Hematopoietic multipotent progenitor cell (in vitro differentiated cells): ENCODE measurements at places on chromosomes 13 and 19. TPM values are rescaled to one million over a fixed set of nuclear protein-coding genes. Genes with fewer than 3 reads are reported as not detected.

The CRLF1 gene
- not detected for total RNA-seq

- no peak for DNase-seq
Measured at GRCh38 chr13:45849408-45849807, 2.1 kb downstream of the SIAH3 start.

The GRIK5 gene
- 22.1 TPM for total RNA-seq

DNA sequence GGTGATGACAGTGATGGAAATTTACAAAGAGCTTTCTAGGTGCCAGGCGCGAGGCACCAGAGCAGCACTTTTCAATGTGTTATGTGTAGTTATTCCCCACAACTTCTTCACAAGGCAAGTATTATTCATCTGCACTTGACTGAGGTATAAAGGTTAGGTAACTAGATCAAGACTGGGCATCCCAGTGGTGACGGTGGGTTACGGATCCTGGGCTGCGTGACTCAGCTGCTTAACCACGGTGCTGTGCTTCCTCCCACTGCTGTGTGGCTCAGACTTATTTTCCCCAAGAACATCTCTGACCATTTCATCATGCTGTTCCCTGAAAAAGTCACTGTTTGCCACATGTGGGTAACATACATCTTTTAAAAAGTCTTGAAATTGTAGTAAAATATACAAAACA, 19.3 kb downstream of the EDDM13 start:
- DNase-seq = no peak

DNA sequence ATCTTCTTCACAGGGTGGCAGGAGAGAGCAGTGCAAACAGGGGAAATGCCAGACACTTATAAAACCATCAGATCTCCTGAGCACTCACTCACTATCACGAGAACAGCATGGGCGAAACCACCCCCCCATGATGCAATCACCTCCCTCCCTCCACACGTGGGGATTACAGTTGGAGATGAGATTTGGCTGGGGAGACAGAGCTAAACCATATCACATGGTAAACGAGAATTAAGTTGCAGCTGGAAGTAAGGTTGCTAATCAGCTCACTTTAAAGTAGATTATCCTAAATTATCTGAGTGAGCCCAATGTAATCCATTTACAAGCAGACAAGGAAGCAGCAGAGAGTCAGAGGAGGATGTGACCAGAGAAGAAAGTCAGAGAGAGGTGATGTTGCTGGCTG, 102.2 kb upstream of the IPO5 start:
- no peak for DNase-seq

- no peak for DNase-seq
Measured at GRCh38 chr19:47613165-47614020, 4.5 kb downstream of the BICRA start.

DNA sequence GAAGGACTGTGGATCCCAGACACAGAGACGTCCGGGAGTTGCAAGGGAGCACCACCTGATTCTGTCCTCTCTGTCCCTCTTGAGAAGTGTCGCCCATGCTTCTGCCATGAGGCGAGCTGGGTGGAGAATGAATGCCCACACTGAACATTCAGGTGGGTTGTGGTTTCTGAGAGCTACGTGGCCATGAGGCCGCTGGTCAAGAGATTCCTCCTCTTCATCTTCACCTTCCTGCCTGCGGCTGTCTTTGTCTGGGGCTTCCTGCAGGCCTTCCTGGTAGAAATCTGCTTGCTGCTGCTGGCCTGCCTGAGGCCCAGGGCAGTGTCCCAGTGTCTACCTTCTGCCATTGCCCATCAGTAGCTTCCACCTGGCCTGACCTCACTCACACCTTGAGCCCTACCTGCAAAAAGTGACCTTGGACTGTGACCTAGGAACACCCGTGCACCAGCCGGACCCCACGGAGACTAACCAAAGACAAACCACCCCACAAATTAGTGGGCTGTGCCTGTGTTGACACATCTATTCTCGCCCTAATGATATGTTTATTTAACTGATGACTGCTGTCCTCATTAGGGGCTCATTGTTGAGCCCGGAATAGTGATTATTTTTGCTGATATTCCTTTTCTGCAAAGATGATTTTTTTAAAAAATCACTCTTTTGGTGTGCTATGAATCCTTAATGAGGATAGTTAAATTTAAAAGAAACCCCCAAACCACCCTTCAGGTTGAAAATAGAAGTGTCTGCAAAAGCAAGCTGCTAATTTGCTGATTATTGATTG, 38.7 kb upstream of the ZNF536 start:
- DNase-seq = no peak

- DNase-seq = no peak
Measured at GRCh38 chr19:51065221-51065960, 499 bp upstream of the KLK13 start.

DNA sequence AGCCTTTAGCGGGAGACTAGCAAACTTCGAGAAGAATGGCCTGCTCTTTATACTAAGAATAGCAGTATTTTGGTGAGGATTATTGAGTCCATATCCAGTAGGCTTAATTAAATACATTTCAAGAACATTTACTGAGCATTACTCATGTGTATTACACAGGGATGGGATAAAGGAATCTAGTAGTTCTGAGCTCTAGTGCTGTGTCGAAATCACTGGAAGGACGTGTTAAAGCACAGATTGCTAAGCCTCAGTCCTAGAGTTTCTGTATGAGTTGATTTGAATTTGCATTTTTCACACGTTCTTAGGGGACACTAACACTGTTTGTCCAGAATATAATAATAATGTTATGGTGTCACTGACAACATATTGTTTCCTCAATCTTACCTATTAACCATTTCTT, 9.0 kb downstream of the ZNF302 start:
- DNase-seq = no peak

The SIGLEC8 gene
- total RNA-seq = 0.27 TPM

DNA sequence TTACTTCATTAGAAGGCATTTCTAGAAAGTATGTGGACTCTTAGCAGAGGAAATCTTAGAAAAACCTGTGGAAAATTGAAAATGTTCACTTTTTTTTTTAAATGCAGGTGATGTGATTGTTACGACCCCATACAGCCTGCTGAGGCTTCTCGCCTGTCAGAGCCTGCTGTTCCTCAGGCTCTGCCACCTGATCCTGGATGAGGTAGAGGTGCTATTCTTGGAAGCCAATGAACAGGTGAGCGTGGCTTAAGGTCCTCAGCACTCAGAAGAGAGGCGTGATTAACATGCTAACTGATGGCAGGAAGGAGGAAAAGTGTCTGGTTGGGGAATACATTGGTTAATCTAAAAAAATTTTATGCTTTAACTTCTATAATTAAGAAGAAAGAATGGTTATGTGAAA, 71.4 kb downstream of the SLC7A9 start:
- DNase-seq = no peak

- no peak for DNase-seq
Measured at GRCh38 chr13:38685431-38685830, 1.4 kb upstream of the FREM2 start.

- no peak for DNase-seq
Measured at GRCh38 chr13:53783471-53783870, 754.9 kb downstream of the OLFM4 start.

GRCh38 chr19:10744253-10744798, 26.4 kb downstream of the DNM2 start:
- DNase-seq = no peak

The SLC1A5 gene
- 37.2 TPM for total RNA-seq

DNA sequence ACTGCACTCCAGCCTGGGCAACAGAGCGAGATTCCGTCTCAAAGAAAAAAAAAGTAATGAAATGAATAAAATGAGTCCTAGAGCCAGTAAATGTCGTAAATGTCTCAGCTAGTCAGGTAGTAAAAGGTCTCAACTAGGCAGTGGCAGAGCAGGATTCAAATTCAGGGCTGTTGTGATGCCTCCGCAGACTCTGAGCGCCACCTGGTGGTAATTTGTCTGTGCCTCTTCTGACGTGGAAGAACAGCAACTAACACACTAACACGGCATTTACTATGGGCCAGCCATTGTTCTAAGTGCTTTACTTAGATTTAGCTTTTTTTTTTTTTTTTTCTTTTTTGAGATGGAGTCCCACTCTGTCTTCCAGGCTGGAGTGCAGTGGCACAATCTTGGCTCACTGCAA, 30.2 kb downstream of the CYP2F1 start:
- DNase-seq = peak; percentile 85

DNA sequence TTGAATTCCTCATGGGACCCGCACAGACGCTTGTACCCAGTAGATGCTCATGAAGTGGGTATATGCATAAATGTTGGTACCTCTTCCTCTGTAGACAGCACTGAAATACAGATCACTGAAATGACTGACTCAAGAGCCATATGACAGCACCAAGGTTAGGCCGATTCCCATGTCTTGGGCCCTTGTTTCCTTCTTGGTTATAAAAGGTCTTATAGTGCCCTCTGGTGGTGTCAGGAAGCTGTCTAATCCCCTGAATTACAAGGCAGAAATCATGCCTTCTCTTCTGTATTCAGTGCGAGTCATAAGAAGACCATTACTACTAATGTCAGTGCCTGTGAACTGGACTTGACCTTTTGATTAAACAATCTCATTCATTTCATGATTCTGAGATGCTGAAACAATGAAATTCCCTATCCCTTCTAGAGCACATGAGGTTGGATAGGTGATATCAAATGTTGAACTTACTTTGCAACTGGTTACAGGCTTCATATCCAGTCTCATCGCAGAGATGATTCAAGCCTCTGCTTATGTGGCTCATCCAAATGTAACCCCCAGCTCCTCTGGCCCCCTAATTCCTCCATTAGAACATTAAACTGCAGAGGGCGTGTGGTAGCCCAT, 59.7 kb downstream of the SPATA13 start:
- DNase-seq = peak; percentile 47

The AMH gene
- 2.2 TPM for total RNA-seq

- DNase-seq = no peak
Measured at GRCh38 chr13:35388441-35389355, 87.8 kb downstream of the MAB21L1 start.

The SLC8A2 gene
- total RNA-seq = under 0.01 TPM

GRCh38 chr19:39200066-39200802, 3.5 kb downstream of the NCCRP1 start:
- DNase-seq = no peak

The DOCK9 gene
- 0.54 TPM for total RNA-seq

- DNase-seq = no peak
Measured at GRCh38 chr13:100039740-100040139, 49.2 kb upstream of the PCCA start.

GRCh38 chr19:30649934-30650614, 277.9 kb downstream of the ZNF536 start:
- peak; percentile 76 for DNase-seq

DNA sequence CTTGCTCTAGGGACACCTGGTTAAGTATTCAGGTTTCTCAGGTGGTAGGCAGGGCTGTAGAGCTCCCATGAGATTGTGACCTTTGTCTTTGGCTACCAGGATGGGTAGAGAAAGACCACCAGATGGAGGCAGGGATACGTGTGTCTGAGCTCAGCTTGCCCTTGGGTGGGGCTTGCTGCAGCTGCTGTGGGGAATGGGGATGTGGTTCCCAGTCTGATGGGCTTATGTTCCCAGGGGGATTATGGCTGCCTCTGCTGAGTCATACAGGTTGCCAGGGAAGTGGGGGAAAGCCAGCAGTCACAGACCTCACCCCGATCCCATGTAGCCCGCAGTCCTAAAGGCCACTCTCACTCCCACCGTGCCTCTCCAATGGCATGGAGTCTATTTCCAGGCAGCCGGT, 659.9 kb upstream of the KLF12 start:
- DNase-seq = no peak

DNA sequence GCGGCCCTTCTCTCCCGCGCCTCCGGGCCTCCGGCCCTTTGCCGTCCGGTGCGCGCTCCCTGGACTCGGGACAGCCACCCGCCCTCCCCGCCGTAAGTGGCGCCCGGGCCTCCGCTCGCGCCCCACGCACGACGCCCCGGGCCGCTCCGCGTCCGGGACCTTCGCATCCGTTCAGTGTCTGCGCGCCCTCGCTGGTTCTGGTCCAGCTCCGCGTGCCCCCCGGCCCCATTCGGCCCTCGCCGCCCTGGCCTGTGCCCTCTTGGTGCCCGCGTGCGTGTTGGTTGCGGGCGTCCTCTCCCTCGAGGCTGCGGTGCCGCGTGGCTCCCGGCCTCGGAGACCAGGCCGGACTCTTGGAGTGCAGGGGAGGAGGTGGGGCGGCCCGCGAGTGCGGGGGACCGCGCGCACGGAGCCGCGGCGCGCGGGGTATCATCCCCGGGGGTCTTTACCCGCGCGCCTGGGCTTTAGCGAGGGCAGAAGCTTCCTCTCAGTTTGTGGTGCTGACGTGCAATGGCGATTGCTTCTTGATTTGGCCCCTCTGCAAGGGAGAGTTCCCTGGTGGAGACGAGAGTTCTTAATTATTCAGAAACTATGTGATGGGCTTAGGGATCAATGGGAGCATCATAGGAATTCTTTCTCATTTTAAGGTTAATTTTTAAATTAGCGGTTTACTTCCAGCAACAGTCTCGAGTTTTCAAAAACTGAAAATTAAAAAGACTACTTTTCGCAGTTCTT, 757 bp downstream of the WASF3 start:
- no peak for DNase-seq

- DNase-seq = no peak
Measured at GRCh38 chr13:53004573-53004972, 24.0 kb upstream of the OLFM4 start.

GRCh38 chr13:39952249-39953233, 297.1 kb downstream of the COG6 start:
- DNase-seq = peak; percentile 54

GRCh38 chr19:49061445-49061844, 3.2 kb downstream of the NTF4 start:
- no peak for DNase-seq

The STOML3 gene
- 0.54 TPM for total RNA-seq

DNA sequence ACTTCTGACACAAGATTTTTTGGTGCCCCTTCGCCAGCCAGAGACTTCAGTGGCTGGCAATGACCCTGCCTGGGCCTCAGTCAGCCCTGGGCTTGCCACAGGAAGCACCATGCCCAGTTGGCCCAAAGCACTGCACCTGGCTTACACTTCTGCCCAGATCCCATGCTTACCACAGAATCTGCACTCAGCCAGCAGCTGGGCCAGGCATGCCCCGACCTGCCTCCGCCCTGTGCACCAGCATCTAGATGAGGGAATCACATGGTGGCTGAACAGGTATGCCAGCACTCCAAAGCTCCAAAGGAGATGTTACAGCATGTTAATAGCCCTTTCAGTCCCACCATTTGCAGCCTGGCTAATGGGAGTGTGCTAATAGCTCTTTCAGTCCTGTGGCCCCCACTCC, 690.9 kb downstream of the SLITRK6 start:
- DNase-seq = no peak

The EML2 gene
- total RNA-seq = 34.2 TPM

DNA sequence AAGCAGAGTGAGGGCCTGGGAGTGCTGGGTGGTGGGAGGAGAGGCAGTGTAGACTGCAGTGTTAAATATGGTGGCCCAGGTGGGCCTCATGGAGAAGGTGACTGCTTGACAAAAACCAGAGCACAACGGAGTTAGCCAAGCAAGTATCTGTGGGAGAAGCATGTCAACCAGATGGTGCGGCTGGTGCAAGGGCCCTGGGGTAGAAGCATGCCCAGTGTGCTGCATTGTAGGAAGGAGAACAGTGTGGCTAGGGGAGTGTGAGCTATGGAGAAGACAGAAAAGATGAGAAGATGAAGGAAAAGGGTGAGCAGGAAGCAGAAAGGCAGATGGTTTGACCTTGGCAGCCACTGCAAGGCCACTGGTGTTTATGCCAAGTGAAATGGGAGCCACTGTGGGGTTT, 2.2 kb upstream of the VSTM2B start:
- no peak for DNase-seq
